Adrenal gland (tissue), 19 donors: ENCODE measurements at places on chromosomes 7 and 10.
A peak's percentile ranks its signal among the peaks of the same experiment; 100 is the strongest.

DNA sequence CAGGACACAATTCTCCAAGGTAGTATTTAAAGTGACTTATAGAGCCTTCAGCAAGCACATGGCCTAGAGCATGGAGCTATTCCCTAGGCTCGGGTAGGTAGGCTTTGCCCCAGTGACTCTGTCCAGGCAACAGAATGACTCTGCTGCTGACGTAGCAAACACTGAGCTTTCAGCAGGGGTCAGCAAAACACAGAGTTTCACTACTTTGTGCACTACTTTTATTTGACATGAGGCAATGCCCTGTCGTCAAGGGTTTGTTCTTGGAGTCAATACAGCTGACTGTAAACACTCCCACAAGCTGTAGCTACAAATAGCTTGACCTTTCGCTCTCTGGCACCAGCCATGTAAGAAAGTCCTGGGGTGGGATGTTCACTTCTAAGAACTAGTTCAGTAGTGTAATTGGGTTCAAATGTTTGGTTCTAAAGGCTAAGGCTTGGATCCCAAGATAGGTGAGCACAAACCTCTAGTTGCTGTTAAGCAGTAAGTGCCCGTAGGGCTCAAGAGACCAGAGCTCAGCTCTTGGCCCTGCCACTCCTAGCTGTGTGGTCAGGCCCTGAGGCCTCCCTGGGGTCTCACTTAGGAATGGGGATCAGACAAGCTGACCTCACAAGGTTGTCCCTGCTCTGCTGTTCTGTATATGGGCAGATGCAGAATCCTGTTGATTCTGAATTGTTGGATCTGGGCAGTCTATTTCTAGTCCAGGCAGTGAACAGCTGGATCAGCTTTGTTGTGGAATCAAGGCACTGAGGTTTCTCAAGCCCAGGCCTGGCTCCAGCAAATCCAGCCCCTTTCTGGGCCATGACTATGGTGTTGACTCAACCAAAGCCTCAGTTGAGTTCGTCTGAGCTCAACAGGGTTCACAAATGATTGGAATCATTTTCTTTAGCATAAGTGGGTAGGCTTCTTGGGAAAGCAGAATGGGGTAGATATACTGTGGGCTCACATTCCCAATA is 10.7 kb downstream of the NODAL start:
- peak; percentile 61 for DNase-seq

GRCh38 chr10:60753152-60753551 is 25.1 kb upstream of the CDK1 start:
- no peak for DNase-seq

- DNase-seq: peak; percentile 52
Observed at GRCh38 chr10:57657164-57657765, 610.4 kb downstream of the IPMK start.

DNA sequence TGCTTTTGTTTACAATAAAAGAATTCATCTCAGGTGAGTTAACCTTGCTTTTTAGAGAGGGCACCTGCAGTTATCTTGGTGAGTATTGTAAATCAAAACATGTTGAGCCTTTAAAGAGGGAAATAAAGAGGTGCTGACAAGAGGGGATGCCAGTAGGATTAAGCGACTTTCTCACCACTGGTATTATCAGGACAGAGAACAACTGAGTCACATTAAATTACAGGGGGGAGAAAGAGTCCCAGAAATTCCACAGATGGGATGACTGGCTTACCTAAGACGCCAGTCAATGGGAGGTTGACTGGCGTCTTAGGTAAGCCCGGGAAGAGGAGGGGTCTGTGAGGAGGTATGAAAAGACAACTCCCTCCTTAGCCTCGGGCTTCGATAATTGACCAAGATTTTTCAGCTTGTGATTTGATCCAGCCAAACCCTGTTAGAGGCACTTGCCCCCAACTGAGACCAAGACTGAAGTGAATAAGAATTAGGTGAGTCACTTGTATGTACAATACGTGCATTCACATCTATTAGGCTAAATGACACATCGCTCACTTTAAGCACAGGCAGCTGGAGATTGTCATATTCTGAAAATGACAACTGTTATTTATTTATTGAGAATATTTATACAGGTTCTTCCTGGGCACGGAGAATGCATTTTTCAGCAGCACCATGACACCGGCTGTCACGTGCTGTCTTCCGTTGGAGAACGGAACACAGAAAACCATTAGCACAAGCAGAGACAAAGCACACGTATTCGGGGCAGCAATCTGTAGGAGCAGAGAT is 117.6 kb downstream of the SEM1 start:
- DNase-seq: no peak

- no peak for DNase-seq
Observed at GRCh38 chr7:40506158-40506557, 371.4 kb downstream of the SUGCT start.

GRCh38 chr7:17293481-17293880 is 5.0 kb upstream of the AHR start:
- no peak for DNase-seq

DNA sequence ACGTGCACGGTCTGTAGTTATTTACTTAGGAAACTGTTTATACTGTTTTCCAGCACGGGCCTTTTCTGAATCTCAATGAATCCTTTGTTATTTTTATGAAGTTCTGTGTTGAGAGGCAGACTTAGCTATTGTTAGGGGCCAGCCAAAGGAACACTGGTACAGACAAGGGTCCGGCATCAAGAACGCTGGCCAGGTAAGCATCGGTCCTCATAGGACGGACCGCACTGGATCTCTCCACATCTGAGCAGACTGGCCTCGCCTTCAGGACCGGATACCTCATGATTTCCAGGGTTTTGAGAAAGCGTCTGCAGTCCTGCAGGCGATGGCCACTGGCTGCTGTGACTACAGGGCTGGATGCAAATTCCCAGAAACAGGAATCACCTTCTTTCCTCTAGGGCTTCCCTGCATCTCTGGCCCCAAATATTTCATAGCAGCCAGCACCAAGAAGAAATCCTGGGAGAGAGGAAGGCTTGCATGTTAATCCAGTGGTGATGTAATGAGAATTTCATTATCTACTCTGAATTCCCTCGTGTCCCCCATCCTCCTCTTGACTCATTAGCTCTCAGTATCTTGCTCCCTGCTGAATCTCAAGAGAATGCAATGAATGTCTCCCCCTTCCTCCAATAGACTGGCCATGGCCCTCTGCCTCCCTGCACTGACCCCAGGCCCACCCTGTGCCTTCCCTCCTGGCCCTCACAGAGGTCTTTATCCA is 325.4 kb upstream of the NPVF start:
- no peak for DNase-seq

DNA sequence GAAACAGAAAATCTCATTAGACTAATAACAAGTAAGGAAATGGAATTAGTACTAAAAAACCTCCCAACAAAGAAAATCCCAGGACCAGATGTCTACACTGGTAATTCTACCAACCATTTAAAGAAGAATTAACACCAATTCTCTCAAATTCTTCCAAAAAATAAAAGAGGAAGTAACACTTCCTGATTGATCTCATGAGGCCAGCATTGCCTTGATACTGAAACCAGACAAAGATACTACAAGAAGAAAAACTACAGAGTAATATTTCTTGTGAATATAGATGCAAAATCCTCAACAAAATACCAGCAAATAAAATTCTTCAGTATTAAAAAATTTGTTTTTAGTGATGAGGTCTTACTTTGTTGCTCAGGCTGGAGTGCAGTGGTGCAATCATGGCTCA is 21.3 kb downstream of the GCK start:
- no peak for DNase-seq

- peak; percentile 18 for DNase-seq
Observed at GRCh38 chr7:128938544-128939074, 882 bp downstream of the IRF5 start.

DNA sequence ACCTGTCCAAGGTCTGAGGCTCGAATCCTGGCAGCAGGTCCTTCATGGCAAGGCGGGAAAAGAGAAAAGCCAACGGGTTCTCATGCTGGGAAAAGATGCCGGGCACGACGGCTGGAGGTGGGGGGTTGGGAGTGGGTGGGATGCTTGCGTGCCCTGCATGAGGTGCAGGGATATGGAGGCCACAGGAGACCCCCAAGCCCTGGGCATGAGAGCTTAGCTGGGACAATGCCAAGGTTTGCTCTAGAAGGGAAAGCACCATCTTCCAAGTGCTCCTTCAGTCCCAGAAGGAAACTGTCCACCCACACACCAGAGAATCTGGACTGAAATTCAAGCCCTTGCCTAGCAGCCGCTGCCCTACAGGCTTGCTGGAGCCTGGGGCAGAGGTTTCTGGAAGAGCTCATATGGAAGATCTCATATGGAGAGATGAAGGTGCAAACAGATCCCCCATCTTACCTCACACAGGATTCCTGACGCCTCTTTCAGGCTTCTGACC is 64.3 kb downstream of the ZRANB1 start:
- DNase-seq: no peak

- no peak for DNase-seq
Observed at GRCh38 chr7:111067251-111067650, 23.7 kb upstream of the LRRN3 start.

DNA sequence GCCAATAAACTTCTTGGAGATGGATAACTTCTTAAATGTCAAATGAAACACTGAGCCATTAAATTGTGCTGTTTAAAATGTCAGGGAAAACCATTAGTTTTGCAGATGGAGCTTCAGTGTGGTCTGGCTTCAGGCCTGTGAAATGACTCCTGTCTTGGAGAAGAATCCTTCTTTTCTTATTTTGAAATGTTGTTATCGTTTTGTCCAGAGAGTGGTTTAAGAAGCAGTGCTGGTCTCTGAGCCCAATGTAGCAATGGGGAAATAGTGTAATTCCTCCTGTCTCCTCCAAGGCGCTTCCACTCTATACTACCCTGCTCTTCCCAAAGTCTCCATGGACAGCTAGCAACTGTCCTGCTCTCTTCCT is 177.6 kb downstream of the REEP3 start:
- no peak for DNase-seq

DNA sequence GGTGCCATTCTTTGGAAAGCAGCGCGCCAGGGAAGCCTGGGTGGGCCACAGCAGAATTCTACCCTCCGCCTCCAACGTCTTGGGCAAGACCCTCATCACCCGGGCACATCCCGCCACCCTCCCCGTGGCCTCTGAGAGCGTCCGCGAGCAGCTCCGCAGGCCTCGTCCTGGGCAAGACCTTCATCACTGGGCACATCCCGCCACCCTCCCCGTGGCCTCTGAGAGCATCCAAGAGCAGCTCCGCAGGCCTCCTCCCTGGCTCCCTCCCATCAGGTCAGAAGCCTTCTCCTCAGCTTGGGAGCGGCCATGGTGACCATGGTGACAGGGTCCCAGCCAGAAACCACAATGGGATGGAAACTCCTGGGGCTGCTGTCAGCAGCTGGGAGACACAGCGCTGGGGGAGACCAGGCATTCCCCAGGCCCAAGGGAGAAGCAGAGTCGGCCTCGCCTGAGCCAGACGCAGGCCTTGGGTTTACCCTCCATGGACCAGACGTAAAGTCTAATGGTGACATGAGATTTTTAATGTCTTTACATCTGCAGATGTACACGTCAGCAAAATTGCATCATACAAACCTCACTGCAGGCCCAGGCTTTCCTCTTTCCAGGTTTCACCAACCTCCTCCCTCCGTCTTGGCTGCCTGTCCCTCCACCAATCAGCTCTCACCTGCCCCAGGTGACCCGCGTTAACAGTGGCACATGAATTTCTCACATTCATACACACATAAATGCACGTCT is 55.1 kb upstream of the PPP2R2D start:
- no peak for DNase-seq

DNA sequence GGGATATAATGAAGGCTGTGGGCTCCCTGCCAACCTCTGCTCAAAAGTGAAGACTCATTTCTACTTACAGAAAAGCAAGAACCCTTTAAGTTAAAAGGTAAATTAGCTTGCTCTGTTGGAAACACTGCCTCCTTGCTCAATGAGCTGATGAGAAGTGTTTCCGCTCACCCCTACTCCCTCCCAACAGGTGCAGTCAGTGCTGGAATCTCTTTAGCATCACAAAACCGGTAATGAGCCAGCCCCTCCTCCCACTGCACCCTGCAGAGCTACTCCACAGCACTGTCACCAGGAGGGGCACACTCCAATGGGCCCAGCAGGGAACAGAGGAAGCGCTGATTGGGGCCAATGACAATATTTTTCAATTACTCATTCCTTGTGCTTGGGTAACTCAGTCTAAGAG is 262.5 kb downstream of the TCERG1L start:
- DNase-seq: no peak

DNA sequence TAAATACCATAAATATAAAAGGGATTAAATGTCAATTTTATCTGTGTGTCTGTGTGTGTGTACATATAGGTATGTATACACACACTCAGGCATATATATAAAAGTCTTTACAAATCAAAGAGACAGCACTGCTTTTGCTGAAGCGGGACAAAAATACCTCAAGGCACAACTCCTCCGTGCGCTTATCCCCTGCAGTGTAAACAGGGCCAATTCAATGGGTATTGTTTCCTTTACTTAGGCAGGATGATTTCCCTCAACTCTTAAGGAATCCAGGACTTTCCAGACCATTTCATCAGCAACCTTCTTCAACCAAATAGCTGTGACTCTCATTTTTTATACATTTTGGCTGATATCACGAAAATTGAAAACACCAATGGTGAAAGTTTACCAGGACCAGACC is 227.7 kb downstream of the CRPPA start:
- no peak for DNase-seq

- no peak for DNase-seq
Observed at GRCh38 chr10:77556990-77557601, 80.5 kb downstream of the KCNMA1 start.

GRCh38 chr10:106384496-106384895 is 780.0 kb downstream of the SORCS1 start:
- DNase-seq: no peak

- DNase-seq: no peak
Observed at GRCh38 chr10:132869621-132870020, 72.7 kb downstream of the CFAP46 start.

DNA sequence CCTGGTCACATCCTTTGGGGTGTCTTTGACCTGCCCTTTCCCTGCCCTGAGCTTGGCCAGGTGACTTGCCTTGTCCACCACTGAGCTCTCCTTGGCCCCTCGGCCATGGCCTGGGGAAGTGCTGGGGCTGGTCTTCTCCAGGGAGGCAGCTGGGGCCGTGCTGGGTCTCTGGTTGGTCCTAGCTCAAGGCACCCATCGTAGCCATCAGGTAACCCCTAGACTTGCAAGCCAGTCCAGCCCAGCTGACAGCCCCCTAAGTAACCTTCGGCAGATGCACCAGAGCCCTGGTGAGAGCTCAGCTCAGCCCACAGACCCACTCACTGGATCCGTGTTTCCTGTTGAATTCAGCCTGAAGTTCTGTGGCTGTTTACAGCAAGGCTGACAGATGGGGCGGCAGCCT is 176.2 kb upstream of the SHH start:
- peak; percentile 2 for DNase-seq

GRCh38 chr7:13988065-13988464 is 1.4 kb downstream of the ETV1 start:
- DNase-seq: no peak

- DNase-seq: no peak
Observed at GRCh38 chr7:151430391-151431205, 9.3 kb downstream of the CRYGN start.

- no peak for DNase-seq
Observed at GRCh38 chr10:113933894-113934532, 79.6 kb downstream of the NHLRC2 start.
